ENCODE measurements at places on chromosomes 7 and 10. TPM values are rescaled to one million over a fixed set of nuclear protein-coding genes. Genes with fewer than 3 reads are reported as not detected.
A peak's percentile ranks its signal among the peaks of the same experiment; 100 is the strongest.

The ZMIZ1 gene
- 28.4 TPM for total RNA-seq

The HECW1 gene
- 4.8 TPM for total RNA-seq

DNA sequence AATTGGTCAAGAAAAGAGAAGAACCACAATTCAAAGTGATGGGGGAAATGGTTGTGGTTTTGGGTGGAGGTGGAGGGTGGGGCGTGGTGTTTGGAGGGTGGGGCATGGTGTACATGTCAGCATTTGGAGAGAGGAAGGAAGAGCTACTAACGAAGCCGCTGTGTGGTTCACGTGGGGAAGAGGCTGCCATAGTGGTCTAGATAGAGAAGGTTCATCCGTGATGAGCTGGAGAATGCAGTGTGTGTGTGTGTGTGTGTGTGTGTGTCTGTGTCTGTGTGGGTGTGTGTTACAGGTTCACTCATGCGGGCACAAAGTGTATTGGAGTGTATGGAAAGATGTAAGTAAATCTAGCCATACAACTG is 6.1 kb upstream of the VCL start:
- DNase-seq: no peak
- no peak overlapping the region for H3K4me3 ChIP-seq
- H3K4me1 ChIP-seq: peaks cover 9% of the 10 kb centered on the region

The LRRTM3 gene
- total RNA-seq: not detected

The FFAR4 gene
- not detected for total RNA-seq

DNA sequence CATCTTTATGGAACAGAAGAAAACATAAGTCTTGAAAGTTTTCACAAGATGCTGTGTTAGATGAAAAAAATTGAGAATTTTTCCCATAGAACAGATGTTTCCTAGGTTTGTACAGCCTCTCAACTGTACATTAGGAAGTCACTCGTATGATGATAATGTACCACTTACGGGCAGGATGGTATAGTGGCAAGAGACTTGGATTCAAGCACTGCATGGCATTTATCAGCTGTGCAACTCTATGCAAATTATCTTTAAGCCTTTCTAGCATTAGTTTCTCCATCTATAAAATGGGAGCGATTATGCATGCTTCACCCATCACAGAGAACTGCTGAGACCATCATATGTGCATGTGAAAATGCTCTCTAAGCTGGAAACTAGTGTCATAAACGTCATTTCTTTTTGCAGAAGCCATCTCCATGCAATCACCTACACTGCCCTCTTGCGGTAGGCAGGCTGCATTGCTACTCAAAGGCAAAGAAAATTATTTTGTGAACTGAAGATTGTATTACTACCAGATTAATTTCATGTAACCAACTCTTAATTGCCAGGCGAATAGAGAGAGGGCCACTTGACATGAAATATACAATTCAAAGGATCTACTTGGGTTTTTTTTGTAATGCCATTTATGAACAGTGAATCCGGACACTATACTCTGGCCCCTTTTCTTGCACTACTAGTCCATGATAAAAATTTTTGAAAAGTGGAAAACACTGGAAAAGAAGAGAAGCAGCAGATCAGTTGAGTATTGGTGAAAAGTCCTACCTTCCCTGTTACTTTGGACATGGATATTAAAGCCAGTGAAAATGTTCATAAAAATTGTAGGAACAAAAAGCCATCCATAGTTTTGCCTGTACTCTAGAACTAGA is 102.3 kb downstream of the JAZF1 start:
- no peak overlapping the region for H3K27ac ChIP-seq
- peaks cover 31% of the 10 kb centered on the region for H3K4me1 ChIP-seq
- no peaks in the 10 kb centered on the region for H3K36me3 ChIP-seq
- H3K4me3 ChIP-seq: no peak overlapping the region

DNA sequence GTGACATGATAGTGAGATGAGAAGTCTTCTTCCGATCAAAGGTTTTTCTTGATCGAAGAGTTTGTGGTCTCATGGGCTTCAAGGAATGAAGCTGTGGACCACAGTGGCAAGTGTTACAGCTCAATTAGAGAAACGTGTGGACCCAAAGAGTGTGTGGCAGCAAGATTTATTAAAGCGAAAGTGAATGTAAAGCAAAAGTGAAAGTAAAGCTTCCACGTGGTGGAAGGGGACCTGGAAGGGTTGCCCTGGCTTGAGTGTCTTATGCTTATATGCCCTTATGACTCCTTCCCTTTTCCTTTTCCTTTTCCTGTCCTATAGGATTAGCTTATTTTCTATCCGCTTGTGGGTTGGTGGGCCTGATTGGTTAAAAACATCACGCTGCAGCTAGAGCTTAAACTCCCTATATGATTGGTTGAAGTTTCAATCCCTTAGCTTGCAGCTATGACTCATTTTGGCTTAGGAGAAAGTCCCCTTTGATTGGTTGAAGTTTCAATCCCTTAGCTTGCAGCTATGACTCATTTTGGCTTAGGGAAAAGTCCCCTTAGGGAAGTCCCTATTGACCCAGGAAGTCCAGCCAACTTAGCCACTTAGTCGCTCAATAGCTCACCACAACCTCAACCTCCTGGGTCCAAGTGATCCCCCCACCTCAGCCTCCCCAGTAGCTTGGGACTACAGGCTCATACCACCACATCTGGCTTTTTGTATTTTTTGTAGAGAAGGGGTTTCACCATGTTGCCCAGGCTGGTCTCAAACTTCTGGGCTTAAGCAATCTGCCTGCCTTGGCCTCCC is 34.7 kb downstream of the MRPS24 start:
- DNase-seq: peak; percentile 25
- H3K4me1 ChIP-seq: no peaks in the 10 kb centered on the region
- H3K27ac ChIP-seq: no peak overlapping the region
- no peaks in the 10 kb centered on the region for H3K27me3 ChIP-seq
- no peaks in the 10 kb centered on the region for H3K36me3 ChIP-seq

GRCh38 chr10:128723631-128724205 is 597.5 kb upstream of the MKI67 start:
- no peak overlapping the region for H3K27ac ChIP-seq
- H3K4me3 ChIP-seq: no peak overlapping the region
- DNase-seq: no peak
- no peaks in the 10 kb centered on the region for H3K4me1 ChIP-seq
- no peaks in the 10 kb centered on the region for H3K36me3 ChIP-seq
- H3K27me3 ChIP-seq: no peaks in the 10 kb centered on the region

DNA sequence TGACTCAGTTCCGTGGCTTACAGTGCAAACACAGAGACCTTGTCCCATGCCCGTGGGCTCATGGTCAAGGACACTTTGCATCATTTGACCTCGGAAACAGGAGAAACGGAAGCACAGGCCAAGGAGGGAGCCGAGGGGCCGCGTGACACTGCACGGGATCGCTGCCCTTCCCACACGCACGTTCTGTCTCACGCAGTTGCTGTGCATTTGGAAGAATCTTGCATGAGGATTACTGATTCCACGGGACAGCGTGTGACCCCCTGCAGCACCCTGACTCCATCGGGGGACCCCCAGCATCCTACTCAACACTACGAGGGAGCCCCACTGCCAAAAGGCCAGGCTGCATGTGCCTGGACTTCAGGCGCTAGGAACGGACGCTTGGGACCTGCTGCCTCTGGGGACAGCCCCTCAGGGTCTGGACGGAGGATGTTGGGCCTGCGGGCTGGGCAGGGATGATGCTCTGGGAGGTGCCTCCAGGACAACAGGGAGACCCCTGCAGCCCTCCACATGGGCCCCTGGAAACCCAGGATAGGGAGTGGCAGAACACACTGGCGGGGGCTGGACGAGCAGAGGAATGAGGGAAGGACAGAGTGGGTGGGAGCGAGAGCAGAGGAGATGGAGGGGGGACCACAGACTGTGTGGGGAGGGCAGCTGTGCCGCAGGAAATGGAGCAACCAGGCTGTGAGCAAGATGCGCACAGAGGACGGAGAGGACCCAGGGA is 222.2 kb downstream of the DNAJB6 start:
- H3K27ac ChIP-seq: no peak overlapping the region
- H3K36me3 ChIP-seq: no peaks in the 10 kb centered on the region
- H3K27me3 ChIP-seq: no peaks in the 10 kb centered on the region
- H3K4me3 ChIP-seq: no peak overlapping the region

- no peaks in the 10 kb centered on the region for H3K27me3 ChIP-seq
- no peaks in the 10 kb centered on the region for H3K36me3 ChIP-seq
- H3K4me3 ChIP-seq: no peak overlapping the region
- peak; percentile 1 for DNase-seq
- H3K4me1 ChIP-seq: no peaks in the 10 kb centered on the region
- no peak overlapping the region for H3K27ac ChIP-seq
Observed at GRCh38 chr7:89104748-89105685, 309.5 kb upstream of the TEX47 start.

GRCh38 chr10:131825150-131825848 is 75.5 kb upstream of the PPP2R2D start:
- H3K4me1 ChIP-seq: no peaks in the 10 kb centered on the region
- no peak overlapping the region for H3K27ac ChIP-seq
- no peaks in the 10 kb centered on the region for H3K36me3 ChIP-seq
- DNase-seq: peak; percentile 2
- no peaks in the 10 kb centered on the region for H3K27me3 ChIP-seq

DNA sequence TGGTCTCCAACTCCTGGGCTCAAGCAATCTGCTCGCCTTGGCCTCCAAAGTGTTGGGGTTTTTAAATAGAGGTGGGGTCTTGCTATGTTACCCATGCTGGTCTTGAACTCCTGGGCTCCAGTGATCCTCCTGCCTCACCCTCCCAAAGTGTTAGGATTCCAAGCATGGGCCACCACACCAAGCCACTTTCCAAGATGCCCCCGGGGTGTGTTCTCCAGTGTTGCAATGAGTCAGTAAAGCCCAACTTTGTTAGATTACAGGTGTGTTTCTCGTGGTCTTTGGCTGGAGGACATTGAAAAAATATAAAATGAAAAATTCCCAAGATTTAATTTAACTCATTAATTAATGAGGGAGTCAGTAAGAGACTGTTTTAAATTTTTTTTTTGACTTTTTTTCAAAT is 29.2 kb downstream of the TACR2 start:
- H3K36me3 ChIP-seq: peaks cover 30% of the 10 kb centered on the region
- H3K27me3 ChIP-seq: no peaks in the 10 kb centered on the region
- no peak for DNase-seq
- no peak overlapping the region for H3K27ac ChIP-seq
- no peak overlapping the region for H3K4me3 ChIP-seq

The MMP21 gene
- total RNA-seq: not detected

DNA sequence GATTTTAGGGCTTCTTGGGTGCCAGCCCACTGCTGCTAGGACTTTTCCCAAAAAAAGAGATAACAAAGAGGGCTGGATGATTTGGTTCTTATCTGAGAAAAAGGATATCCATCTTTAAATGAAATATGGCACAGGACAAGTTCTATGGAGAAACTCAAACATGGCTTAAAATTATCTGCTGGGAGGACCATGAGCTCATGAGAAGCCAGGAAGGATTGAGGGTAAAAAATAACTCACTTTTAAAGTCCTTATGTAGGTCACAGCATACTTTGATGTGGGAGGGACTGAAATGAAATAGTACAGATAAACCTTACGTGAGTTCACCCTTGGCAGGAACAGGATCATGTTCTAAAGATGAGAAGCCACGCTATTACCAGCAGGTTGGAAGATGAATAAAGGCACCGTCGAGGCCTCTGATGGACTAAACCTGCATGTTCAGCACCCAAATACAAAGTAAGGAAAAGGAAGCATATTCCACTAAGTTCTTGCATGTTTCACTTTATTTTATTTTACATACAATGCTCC is 369.2 kb upstream of the KLF6 start:
- no peak for DNase-seq
- no peaks in the 10 kb centered on the region for H3K4me1 ChIP-seq
- no peak overlapping the region for H3K27ac ChIP-seq
- H3K36me3 ChIP-seq: no peaks in the 10 kb centered on the region

DNA sequence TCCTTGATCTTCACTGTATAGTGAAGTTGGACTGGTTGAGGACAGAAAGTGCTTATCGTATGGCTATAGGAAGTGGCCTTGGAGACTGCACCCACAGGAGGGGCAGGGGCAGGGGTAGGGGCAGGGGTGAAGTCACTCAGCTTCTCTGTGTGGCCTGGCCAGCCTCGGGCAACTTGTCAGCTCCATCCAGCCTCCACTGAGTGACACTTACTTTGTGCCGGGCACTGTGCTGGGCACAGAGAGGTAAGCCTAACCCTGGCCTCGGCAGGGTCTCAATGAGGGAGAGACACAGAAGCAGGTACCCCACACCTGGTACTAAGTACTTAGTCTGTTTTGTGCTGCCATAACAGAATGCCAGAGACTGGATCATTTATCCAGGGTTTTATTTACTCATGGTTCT is 99.3 kb upstream of the CTBP2 start:
- H3K36me3 ChIP-seq: no peaks in the 10 kb centered on the region
- DNase-seq: no peak
- no peak overlapping the region for H3K27ac ChIP-seq
- no peaks in the 10 kb centered on the region for H3K27me3 ChIP-seq
- no peak overlapping the region for H3K4me3 ChIP-seq

The P4HA1 gene
- total RNA-seq: 387 TPM

GRCh38 chr10:130743751-130744271 is 567.7 kb downstream of the TCERG1L start:
- no peaks in the 10 kb centered on the region for H3K27me3 ChIP-seq
- no peak overlapping the region for H3K27ac ChIP-seq
- H3K4me1 ChIP-seq: no peaks in the 10 kb centered on the region
- H3K36me3 ChIP-seq: no peaks in the 10 kb centered on the region

- DNase-seq: no peak
- H3K4me1 ChIP-seq: no peaks in the 10 kb centered on the region
- H3K27me3 ChIP-seq: peaks cover 5% of the 10 kb centered on the region
- no peak overlapping the region for H3K27ac ChIP-seq
Observed at GRCh38 chr10:47206449-47207280, 93.3 kb upstream of the GDF10 start.

DNA sequence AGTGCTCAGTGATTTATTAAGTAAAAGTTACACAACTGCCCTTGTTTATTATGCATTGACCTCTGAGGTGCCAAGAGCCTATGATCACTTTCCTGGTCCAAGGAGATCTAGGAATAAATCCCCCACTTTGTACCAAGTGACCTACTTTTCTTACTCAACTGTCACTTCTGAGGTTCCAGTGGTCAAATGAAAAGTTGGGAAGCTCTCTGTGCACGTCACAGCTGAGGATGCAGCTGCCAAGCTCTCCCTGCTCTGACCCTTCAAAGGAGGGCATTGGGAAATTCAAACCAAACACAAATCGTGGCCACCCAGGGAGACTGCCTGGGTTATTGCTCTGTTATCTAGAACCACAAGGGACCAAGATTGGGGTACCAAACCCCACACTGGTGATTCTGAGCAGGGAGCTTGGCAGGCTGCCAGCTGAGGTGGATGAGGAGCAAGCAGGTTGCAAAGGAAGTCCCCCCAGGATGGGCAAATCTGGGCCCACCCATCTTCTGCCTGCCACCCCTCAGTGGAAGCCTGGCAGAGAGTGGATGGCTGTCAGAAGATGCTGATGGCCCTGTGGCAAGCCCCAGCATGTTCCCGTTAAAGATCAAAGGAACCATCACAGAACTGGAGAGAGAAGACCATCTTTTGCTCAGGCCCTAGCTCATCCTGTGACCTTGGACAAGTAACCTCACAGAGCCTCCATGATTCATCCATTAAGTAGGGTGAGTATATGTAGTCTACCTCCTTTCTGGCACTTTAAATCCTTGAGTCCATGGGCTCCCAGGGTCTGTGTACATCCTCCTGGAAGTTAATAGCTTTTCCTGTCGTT is 106.8 kb downstream of the PPP1R3C start:
- H3K4me3 ChIP-seq: no peak overlapping the region
- no peak for DNase-seq
- peaks cover 6% of the 10 kb centered on the region for H3K4me1 ChIP-seq
